ENCODE measurements at places on chromosomes 12 and 14.

DNA sequence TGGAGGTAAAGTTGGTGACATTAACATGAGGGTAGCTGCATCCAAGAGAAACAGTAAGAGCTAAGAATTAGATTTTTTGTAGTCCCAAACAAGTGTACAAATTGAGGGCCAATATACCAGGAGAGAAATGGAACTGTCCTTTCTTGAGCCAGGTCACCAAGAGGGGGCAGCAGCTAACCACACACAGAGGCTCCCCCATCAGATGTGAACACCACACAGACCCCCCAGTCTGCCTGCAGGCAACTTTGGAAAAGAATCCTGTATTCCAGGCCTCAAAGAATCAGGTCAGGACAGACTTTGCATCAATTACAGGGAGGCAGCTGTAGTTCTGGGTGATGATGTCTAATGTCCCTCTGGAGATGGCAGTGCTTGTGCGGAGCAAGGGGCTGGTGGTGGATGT lies 77.9 kb downstream of the SPTB start:
- DNase-seq = peak; percentile 48

DNA sequence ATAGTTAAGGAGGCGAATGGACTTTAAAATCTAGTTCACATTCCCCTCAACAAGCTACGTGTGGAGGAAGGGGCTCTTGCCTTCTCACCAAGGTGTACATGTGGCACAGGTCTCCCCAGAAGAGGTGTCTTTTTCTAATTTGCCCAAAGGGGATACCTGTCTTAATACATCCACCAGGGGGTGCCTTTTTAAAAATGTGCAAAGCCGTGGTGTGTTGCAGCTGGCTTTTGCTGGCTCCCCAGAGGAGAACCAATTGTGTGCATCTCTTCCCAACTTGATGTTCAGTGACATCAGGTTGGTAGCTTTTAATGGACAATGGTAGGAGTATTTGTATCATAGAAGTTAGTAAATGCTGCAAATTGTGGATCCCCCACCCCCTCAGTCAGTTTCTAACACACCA lies 33.8 kb downstream of the CREBL2 start:
- DNase-seq = peak; percentile 33

DNA sequence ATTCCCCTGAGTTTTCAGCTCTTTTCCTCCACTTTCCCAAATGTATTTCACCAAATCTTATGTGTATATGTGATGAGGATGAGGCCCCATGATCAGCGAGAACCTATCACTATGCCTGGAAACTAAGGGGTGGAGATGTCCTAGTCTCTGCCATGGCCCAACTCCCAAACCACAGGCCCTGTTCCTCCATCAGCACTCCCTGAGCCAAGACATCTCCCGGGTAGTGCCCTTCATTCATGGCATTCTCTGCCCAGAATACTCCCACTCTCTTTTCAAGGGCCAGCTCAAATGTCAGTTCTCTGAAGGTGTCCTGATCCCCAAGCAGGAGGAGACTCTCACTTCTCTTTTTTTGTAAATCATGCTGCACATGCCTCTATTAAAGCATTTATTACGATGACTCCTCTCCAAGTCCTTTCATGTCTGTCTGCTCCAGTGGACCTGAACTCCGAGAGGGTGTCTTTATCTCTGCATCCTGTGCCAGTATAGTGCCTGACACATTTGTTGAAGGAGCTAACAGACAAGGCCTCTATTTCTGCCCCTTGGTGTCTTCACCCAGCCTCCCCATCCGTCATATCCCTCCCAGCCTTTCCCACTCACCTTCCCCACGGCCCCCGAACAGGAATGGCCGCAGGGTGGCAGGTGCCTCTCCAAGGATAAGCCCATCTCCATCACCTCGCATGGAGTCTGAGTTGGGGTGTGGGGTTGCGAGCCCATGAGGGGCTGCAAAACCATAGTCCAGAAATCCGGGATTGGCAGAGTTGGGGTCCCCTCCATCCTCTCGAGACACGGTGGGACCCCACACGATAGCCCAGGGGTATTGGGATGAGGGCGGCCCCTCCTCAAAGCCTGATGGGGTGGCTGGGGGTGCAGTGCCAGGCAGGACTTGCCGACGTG lies 3.7 kb downstream of the PIANP start:
- no peak for DNase-seq

- no peak for DNase-seq
These were observed 233.5 kb downstream of the SLC2A13 start for GRCh38 chr12:39872425-39872824.

- no peak for DNase-seq
These were observed 205.5 kb upstream of the C14orf180 start for GRCh38 chr14:104373855-104374717.

DNA sequence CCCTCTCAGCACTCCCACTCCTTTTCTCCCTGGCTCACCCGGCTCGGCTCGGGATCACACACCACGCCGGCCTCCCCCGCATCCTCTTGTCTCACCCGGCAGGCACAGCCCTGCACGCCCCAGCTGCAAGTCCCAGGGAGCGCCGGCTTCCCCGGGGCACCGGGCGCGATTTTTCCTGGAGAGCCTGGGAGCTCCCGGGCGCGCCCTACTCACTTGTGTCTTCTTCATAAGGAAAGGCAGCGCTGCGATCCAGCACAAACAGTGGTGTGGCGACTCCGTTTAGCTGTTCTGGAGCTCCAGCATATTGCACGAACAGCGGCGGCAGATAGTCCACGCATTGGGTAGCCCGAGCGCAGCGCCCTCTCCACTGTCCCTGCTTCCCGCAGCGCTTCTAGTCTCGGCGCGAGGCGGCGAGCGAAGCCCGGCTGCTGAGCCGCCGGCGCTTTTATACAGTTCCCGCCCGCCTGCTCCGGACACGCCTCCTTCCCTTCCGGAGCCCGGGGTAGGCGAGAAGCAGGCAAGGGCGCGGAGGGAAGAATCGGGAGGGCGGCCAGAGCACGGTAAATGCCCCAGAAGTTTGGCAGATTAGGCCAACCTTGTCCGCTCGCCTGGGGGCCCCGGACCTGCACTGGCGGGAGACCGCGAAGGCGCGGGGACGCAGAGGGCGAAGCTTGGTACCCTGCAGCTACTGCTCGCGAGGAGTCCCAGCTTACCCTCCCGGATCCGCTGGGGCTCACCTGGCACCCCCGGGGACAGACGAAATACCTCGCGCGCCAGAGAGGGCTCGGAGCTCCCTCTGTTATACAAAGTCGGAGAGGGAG lies at the start of gene KITLG:
TSS of gene KITLG (minus strand) at position 421 of the 821 bp plus-strand sequence. CDS start at position 228, 193 bp downstream.
- peak; percentile 88 for DNase-seq

DNA sequence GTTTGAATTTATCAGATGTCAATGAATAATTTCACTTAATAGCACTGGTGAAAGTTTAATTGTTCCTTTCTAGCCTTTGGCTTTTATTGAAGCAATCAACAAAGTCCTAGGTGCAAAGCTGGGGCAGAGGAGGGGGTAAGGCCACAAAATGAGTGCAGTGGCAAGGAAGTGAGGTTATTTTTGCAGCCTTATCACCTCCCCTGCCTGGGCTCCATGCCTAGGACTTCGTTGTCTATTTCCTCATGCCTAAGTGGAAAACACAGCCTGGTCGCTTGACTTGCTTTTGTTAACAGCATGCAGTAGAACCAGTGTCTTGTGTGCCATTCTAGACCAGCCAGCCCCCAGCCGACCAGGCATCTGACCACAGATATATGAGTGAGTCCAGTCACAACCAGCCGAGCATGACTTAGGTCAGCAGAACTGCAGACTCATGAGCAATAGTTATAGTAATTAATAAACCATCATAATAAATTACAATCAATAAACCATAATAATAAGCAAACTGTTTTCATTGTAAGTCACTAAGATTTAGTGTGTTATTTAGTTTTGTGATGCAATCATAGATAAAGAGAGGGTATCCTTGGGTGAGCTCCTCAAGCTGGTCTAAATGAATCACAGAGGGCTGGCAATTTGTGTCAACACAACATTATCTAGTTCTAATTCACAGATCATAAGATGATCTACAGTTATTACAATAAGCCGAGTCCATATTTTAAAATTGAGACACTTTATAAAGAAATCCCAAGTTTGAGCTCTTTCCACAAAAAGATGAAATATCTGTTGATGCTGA lies 156.8 kb downstream of the GLT1D1 start:
- DNase-seq = no peak

DNA sequence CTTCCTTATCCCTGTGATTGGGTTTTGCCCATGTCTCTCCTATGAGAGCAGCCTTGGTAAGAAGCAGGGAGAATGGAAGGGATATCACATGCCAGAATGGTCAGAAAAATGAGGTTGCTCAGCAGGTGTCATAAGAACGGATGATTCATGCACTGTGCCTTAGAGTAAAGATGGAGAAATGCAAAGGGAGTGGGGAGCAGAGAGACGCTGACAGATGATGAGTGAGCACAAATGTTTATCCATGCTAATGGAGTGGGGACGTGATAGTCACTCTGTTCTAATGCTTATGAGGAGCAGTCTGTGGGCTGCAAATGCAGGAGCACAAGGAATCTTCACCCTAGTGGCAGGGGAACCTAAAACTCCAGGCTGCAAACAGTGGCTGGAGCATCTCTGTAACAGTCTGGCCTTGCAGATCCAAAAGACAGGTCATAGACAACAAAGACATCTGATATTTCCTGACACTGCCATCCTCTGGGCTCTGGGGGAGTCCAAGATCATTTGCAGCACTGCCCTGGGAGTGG lies 243.2 kb downstream of the CACNA1C start:
- DNase-seq = peak; percentile 86
